ENCODE measurements at places on chromosomes 4 and X. TPM values are rescaled to one million over a fixed set of nuclear protein-coding genes. Genes with fewer than 3 reads are reported as not detected.

DNA sequence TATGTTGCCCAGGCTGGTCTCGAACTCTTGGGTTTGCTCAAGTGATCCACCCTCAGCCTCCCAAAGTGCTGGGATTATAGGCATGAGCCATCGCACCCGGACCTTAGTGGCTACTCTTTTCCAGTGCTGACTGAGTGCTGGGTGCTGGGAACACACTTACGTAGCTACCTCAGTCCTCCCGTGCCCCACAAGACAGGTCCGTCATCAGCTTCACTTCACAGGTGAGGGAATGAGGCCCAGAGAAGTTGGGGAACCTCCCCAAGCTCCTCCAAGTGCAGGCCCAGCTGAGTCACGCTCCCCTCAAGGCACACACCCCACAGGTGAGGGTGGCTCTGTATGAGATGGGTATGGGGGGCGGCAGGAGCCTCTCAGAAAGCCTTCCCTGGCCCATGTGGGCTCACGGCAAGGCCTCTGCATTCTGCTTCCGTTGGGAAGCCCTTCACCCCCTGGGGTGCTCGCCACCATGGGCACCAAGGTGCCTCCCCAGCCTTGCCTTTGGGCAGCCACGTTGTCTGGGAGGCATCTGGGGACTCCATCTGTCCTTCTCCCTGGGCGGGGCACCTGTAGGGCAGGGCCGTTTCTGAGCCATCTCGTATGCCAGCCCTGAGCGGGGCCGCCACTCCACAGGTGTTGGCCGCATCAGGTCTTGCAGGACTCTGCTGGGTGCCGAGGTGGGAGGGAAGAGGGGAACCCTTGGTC is 28.4 kb downstream of the NSG1 start:
- DNase-seq: no peak

APELA gene
- total RNA-seq: not detected

CCDC110 gene
- 0.19 TPM for total RNA-seq

DNA sequence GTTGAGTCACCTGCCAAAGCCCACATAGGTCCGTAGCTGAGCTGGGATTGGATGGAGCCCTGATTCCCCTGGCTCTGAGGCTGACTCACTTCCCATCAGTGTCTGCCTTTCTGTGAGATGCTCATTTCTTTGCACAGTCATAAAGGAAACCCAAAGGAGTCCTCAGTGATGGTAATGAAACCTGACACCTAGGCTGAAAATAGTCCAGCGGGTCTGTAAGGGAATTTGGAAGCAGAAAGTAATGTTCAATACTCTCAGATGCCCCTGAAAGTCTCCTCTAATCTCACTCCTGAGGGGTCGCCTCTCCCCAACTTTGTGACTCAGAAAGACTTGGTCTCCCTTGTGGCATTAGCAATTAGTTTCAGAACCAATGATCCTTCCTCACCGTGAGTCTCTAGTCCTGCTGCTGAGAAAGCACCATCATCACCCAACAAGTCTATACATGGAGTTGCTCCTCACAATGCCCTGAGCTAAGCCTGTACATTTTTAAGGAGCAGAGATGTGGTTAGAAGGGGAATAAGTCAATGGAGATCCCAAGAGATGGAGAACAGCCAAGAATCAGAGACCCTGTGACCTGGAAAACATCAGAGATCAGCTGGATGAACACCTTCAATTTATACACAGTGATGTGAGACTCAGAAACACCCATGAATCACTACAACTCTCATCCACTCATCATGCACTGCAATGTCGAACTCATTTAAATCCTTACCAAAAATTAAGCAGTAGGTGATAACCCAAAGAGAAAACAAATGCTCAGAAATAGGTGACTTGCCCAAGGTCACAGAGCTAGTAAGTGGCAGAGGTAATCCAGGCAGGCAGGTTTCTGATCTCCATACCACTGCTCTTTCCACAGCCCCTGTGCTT is 219.0 kb upstream of the CPEB2 start:
- DNase-seq: no peak

IQCM gene
- not detected for total RNA-seq

DNA sequence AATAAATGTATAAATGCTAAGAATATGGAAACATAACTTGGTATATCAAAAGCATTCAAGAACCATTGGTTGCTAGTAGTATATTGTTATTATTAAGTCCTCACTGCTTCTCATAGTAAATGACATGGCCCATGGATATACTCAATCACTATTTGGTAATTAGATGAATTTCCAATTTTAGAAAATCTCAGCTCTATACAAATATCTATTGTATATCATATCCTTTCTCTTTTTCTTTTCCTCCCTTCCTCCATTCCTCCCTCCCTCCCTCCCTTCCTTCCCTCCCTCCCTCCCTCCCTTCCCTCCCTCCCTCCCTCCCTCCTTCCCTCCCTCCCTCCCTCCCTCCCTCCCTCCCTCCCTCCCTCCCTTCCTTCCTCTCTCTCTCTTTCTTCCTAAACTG is 514.4 kb upstream of the LCORL start:
- DNase-seq: no peak

DNA sequence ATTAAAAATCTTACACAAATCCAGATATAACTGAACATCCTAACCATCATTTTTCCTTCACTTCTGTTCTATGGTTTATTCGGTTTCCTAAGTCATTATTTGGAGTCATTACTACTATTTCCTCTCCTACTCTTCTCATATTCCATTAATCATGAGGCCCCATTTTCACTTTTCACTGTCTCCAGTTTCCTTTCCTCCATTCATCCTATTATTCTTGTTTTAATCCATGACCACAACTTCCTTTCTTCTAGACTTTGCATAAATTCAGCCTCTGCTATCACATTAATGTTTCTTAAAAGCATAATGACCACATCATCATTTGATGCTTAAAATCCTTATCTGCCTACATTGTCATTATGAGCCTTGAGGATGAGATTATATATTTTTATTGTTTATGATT is 555.0 kb upstream of the NDST4 start:
- DNase-seq: no peak

DNA sequence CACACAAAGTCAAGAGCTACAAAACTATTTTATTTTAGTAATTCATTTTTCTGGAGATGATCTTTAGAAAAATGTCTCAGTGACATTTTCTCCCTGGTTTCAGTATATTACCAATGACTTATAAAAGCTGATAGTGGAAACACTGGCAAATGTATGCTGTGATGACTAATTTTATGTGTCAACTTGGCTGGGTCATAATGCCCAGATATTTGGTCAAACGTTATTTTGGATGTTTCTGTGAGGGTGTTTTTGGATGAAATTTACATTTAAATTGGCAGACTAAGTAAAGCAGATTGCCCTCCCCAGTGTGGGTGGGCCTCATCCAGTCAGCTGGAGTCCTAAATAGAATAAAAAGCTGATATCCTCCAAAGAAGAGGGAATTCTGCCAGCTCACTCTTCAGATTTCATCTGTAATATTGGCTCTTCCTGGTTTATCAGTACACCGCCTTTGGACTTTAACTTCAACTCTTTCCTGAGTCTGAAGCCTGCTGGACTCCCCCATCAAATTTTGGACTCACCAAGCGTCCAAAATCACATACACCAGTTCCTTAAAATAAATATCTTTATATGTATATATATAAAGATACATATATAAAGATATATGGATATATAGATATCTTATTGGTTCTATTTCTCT is 31.2 kb upstream of the RAB40A start:
- no peak for DNase-seq

ENPEP gene
- total RNA-seq: 0.58 TPM

GRCh38 chr4:39808231-39808749 is 110.4 kb downstream of the UBE2K start:
- DNase-seq: no peak

- no peak for DNase-seq
Measured at GRCh38 chrX:45669715-45670340, 469.2 kb upstream of the DIPK2B start.

CT47B1 gene
- total RNA-seq: not detected

- no peak for DNase-seq
Measured at GRCh38 chrX:148874636-148875246, 374.3 kb downstream of the AFF2 start.

DNA sequence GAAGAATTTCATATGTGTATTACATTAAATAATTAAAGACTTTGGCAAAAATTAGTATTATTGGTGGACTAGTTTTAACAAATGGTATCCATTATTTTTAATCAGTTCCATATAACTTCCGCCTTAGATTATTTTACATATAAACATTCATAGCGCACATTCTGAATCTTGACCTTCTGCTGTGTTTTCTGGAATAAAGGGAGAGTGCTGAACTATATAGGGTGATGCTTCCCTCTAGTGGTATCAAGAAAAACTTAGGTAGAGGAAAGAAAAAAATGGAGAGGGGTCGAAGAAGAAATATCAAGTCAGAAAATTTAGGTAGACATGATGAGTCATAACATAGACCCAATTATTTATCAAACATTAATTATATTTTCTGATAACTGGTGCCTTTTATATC is 155.6 kb upstream of the PACRGL start:
- DNase-seq: no peak

NFKB1 gene
- total RNA-seq: 130 TPM

DNA sequence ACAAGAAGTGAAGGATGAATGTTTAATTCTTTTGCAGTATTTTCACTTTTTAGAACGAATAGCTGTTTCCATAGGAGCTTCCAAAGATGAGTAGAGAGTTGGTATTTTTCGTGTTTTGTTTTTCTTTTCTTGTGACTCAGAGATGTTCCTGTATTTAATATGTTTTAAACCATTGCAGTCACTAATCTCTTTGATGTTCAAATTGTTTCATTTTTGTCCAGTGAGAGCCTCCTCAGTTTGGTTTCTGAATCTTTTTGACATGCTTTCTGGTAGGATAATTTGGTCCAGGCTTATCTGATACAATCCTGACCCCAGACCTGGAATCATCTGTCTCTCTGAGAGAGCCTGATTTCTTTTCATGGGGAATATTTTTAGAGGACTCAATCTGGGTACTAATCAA is 41.6 kb downstream of the BEX3 start:
- no peak for DNase-seq

- no peak for DNase-seq
Measured at GRCh38 chr4:88268913-88269312, 15.4 kb downstream of the PPM1K start.

GRCh38 chr4:114036426-114036825 is 57.0 kb upstream of the ARSJ start:
- no peak for DNase-seq

DNA sequence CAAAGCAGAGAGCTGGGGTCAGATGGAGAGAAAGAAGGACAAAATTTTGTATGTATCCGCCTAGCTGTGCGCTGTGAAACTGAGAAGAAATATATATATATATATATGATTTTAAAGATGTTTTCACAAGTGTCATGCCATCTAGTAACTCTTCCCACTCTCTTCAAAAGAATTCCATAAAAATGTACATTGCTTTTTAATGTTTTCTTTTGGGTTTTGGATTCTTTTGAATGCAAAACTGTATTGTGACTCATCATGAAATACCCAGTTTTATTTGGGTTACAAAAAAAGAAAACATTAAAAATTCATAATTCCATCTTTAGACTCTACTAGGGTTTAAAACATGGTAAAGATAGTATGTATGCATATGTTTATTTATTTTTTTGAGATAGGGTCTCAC is 34.3 kb upstream of the IGFBP7 start:
- DNase-seq: no peak

- DNase-seq: no peak
Measured at GRCh38 chr4:55355555-55355954, 9.5 kb downstream of the SRD5A3 start.

DNA sequence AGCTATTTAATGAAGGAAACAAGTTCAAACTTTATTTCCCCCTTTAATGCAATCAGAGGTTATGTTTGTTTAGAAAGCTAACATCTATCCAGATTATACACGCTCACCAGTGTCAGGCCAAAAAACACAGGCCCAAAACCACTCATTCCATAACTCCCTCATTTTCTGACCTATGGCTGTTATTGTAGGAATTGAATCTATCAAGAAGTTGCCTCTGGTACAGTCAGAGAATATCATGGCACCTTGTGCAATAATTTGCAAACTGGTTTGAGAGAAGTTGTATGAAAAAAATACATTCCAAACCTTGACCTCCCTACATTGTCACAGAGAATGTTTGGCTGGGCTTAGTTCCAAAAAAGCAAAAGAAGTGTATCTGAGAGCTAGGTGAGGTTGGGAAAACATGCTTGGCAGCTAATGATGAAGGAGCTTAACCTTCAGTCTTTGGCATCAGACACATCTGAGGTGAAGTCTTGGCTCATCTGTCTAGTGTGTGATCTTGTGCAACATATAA is 591.0 kb downstream of the ANKRD50 start:
- no peak for DNase-seq

GRCh38 chr4:84147831-84148230 is 351.3 kb downstream of the NKX6-1 start:
- no peak for DNase-seq

- no peak for DNase-seq
Measured at GRCh38 chr4:41092128-41092527, 122.2 kb downstream of the APBB2 start.

PRICKLE3 gene
- 16.1 TPM for total RNA-seq
